ENCODE measurements at places on chromosomes 5 and 9. TPM values are rescaled to one million over a fixed set of nuclear protein-coding genes. Genes with fewer than 3 reads are reported as not detected.

DNA sequence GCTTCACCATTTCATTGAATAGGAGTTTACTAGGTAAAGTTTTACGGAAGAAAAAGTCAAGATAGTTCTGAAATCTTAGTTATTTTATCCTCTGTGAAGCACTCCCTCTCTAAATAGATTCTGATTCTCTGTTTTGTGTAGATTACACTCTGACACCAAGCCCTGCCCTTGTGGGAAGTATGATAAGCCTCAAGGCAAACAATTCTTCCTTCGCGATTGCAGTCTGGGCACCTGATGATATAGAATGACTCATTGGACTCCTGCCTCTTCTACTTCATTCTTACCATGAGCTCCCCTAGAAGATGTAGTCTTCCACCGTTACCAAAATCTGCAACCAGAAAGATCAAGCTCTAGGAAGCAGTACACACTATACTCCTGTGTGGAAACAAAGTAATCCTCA is 626.9 kb upstream of the PTGER4 start:
- H3K36me3 ChIP-seq = no peaks in the 10 kb centered on the region
- peaks cover 5% of the 10 kb centered on the region for H3K4me1 ChIP-seq
- peak; percentile 35 for DNase-seq
- H3K27me3 ChIP-seq = no peaks in the 10 kb centered on the region

PALM2AKAP2 gene
- 0.55 TPM for total RNA-seq

CCNO gene
- 0.80 TPM for total RNA-seq

DNA sequence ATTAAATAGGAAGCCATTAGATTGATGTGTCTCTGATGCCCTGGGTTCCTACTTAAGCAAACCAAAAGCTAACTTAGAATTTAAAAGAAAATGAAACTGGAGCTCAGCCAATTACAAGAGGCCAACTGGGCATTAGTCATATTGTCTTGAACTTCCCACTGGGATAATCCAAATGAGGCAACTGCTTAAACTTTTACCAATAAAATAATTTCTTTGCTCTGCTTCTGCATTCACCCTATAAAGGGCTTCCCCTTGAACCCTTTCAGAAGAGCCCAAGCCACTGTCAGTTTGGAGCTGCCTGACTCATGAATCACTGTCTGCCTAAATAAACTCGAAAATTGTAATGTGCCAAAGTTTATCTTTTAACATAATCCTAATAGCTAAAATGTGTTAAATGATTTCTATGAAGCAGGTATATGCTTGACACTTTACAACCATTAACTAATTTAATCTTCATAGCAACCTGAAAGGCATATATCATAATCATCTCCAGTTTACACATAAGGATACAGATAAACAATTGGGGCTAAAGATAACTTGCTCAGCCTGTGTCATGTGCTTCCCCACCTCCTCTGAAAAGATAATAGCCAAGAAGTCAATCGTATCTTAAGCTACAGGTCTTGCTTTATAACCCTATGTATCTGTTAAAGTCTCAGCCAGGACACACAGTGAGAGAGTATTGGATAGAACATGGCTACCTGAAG is 11.5 kb downstream of the GPR150 start:
- DNase-seq = no peak
- peaks cover 10% of the 10 kb centered on the region for H3K4me1 ChIP-seq
- no peak overlapping the region for H3K27ac ChIP-seq
- no peak overlapping the region for H3K4me3 ChIP-seq

TOR4A gene
- 52.4 TPM for total RNA-seq

DNA sequence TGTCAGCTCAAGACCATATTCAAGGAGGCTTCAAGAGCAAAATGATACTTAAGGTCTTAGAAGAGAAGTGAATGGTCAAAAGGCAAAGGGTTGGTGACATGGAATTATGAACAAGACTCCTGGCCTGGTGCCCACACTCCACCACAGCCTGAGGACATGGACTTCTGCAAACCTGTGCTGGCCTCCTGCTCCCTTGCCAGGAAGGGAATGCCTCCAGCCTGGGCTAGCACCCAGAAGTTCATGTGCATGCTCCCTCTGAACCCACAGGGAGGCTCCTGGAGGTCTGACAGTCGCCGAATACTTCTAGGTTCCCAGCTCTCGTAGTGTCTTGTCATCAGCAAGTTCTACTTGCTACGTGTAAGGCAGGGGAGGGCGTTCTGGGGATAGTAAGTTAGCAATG is 156.7 kb downstream of the FSTL4 start:
- no peak for DNase-seq
- H3K36me3 ChIP-seq = no peaks in the 10 kb centered on the region
- no peaks in the 10 kb centered on the region for H3K27me3 ChIP-seq
- no peaks in the 10 kb centered on the region for H3K4me1 ChIP-seq

GRCh38 chr5:67678594-67678993 is 482.0 kb upstream of the CD180 start:
- no peak overlapping the region for H3K4me3 ChIP-seq
- H3K4me1 ChIP-seq = no peaks in the 10 kb centered on the region
- DNase-seq = no peak
- no peak overlapping the region for H3K27ac ChIP-seq
- H3K27me3 ChIP-seq = no peaks in the 10 kb centered on the region

DNA sequence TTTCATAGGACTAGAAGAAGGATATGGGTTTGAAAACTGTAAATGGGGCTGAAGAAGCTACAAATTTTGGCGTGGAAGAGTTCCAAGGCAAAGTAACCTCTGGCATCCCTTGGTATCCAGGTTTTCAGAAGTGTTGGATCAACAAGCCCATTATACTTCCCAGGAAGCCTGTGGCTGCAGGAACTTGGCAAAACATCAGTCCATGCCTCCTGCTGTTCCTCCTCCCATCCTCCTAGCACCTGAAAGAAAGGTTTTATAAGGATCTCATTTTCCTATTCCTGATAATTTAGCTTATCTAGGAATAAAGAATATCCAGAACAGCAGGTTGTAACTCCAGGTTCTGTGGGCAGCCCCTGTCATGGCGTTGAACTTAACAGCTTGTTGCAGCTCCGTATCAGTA is 72.5 kb upstream of the LPAR1 start:
- H3K27ac ChIP-seq = no peak overlapping the region
- DNase-seq = no peak
- H3K4me3 ChIP-seq = no peak overlapping the region

DNA sequence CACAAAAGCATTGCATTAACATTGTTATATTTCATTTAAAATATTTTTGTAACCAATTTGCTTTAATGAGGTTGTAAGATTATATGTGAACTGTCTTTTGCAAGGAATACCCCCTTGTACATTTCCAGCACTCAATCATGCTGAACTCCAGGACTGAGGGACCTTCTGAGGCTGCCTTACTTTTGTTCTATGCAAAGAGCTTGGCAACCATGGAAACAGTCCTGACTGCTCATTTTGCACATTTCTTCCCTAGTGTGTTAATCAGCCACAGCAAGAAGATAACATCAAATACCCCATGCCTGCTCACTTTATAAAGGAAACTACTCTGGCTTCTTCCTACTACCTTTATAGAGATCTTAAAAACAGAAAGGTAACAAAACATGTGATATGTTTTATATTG is 355.6 kb upstream of the IZUMO3 start:
- no peak for DNase-seq
- no peak overlapping the region for H3K4me3 ChIP-seq
- H3K27me3 ChIP-seq = no peaks in the 10 kb centered on the region
- H3K36me3 ChIP-seq = no peaks in the 10 kb centered on the region
- no peak overlapping the region for H3K27ac ChIP-seq
- H3K4me1 ChIP-seq = no peaks in the 10 kb centered on the region

SHLD3 gene
- not detected for total RNA-seq

- no peaks in the 10 kb centered on the region for H3K27me3 ChIP-seq
- DNase-seq = no peak
- no peaks in the 10 kb centered on the region for H3K4me1 ChIP-seq
- no peaks in the 10 kb centered on the region for H3K36me3 ChIP-seq
- no peak overlapping the region for H3K27ac ChIP-seq
- no peak overlapping the region for H3K4me3 ChIP-seq
Measured at GRCh38 chr5:79785983-79786382, 96.3 kb downstream of the CMYA5 start.

Measured in transverse colon (tissue), 4 donors.